Neural progenitor cell (in vitro differentiated cells): ENCODE measurements at places on chromosomes 13 and 19. TPM values are rescaled to one million over a fixed set of nuclear protein-coding genes. Genes with fewer than 3 reads are reported as not detected.
A peak's percentile ranks its signal among the peaks of the same experiment; 100 is the strongest.

The SLC7A9 gene
- total RNA-seq: not detected in 2 replicates

- H3K36me3 ChIP-seq: no peaks in the 10 kb centered on the region
- peak overlapping the region; percentile 59 for H3K27ac ChIP-seq
- DNase-seq: no peak
- H3K27me3 ChIP-seq: no peaks in the 10 kb centered on the region
- peak overlapping the region; percentile 85 for H3K4me3 ChIP-seq
These were observed 603 bp downstream of the TM9SF2 start for GRCh38 chr13:99501848-99502301.

GRCh38 chr19:33391631-33392249, 18.2 kb downstream of the CEBPG start:
- no peak overlapping the region for H3K4me3 ChIP-seq
- DNase-seq: no peak
- H3K36me3 ChIP-seq: no peaks in the 10 kb centered on the region
- no peak overlapping the region for H3K27ac ChIP-seq
- H3K4me1 ChIP-seq: no peaks in the 10 kb centered on the region

DNA sequence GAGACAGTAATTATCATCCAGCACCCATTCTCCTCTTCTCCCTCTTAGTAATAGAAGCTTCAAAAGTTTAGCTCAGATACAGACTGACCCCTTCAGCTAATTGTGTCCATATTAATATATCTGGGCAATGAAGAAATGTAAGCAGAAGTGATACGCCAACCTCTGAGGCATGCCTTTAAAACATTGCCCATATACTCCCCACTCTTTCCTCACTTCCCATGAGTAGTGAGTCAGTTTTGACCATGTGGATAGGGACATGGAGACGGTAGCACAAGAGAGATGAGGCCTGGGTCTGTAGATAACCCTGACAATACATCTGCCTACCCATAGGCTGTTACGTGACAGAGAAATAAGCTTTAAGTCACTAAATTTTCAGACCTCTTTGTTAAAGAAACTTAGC, 147.6 kb downstream of the KCTD12 start:
- no peak overlapping the region for H3K27ac ChIP-seq
- no peak overlapping the region for H3K4me3 ChIP-seq
- no peaks in the 10 kb centered on the region for H3K36me3 ChIP-seq
- DNase-seq: no peak
- no peaks in the 10 kb centered on the region for H3K4me1 ChIP-seq

GRCh38 chr13:98761126-98761985, 8.9 kb upstream of the SLC15A1 start:
- H3K36me3 ChIP-seq: no peaks in the 10 kb centered on the region
- H3K27ac ChIP-seq: no peak overlapping the region
- DNase-seq: no peak
- no peak overlapping the region for H3K4me3 ChIP-seq
- H3K4me1 ChIP-seq: no peaks in the 10 kb centered on the region
- H3K27me3 ChIP-seq: no peaks in the 10 kb centered on the region

The TPRX2 gene
- total RNA-seq: not detected in 2 replicates
